Ovary (tissue), 10 donors: ENCODE measurements at places on chromosomes 13 and 19. TPM values are rescaled to one million over a fixed set of nuclear protein-coding genes. Genes with fewer than 3 reads are reported as not detected.

- DNase-seq = no peak
Observed at GRCh38 chr19:29702161-29702962, 12.7 kb downstream of the C19orf12 start.

ZNF584 gene
- 12.0 TPM for polyA plus RNA-seq

PTBP1 gene
- polyA plus RNA-seq = 94.4 TPM

- peak; percentile 38 for DNase-seq
Observed at GRCh38 chr13:23377983-23378632, 55.4 kb downstream of the SACS start.

STX10 gene
- polyA plus RNA-seq = 15.3 TPM

FUT2 gene
- 0.23 TPM for polyA plus RNA-seq

CD22 gene
- 94.2 TPM for polyA plus RNA-seq

LAMP1 gene
- polyA plus RNA-seq = 110 TPM

GRCh38 chr13:98111168-98112098 is 31.5 kb upstream of the FARP1 start:
- no peak for DNase-seq

GRCh38 chr19:5948752-5949564 is 29.0 kb downstream of the RANBP3 start:
- no peak for DNase-seq

ZNF229 gene
- 4.4 TPM for polyA plus RNA-seq

ZNF726 gene
- 0.97 TPM for polyA plus RNA-seq

CEACAM3 gene
- 0.62 TPM for polyA plus RNA-seq

PSG4 gene
- polyA plus RNA-seq = not detected

GRCh38 chr13:81664872-81665271 is 1323.9 kb upstream of the SPRY2 start:
- DNase-seq = no peak

GRCh38 chr19:8445488-8446001 is 770 bp downstream of the HNRNPM start:
- DNase-seq = peak; percentile 76

DNA sequence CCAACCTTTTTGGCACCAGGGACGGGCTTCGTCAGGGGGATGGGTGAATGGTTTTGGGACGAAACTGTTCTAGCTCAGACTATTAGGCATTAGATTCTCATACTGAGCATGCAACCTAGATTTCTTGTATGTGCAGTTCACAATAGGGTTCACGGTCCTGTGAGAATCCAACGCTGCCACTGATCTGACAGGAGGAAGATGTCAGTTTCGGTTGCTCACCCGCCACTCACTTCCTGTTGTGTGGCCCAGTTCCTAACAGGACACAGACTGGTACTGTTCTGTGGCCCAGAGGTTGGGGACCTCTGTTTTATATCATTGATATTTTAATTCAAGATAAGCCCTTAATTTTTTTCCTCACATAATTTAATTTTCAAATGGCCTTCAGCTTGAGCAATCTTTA is 26.7 kb upstream of the TDRD3 start:
- DNase-seq = no peak

- DNase-seq = peak; percentile 92
Observed at GRCh38 chr19:18657590-18658365, 20.9 kb downstream of the KLHL26 start.

GRCh38 chr13:58852076-58852475 is 1220.5 kb downstream of the PCDH17 start:
- DNase-seq = no peak

DNA sequence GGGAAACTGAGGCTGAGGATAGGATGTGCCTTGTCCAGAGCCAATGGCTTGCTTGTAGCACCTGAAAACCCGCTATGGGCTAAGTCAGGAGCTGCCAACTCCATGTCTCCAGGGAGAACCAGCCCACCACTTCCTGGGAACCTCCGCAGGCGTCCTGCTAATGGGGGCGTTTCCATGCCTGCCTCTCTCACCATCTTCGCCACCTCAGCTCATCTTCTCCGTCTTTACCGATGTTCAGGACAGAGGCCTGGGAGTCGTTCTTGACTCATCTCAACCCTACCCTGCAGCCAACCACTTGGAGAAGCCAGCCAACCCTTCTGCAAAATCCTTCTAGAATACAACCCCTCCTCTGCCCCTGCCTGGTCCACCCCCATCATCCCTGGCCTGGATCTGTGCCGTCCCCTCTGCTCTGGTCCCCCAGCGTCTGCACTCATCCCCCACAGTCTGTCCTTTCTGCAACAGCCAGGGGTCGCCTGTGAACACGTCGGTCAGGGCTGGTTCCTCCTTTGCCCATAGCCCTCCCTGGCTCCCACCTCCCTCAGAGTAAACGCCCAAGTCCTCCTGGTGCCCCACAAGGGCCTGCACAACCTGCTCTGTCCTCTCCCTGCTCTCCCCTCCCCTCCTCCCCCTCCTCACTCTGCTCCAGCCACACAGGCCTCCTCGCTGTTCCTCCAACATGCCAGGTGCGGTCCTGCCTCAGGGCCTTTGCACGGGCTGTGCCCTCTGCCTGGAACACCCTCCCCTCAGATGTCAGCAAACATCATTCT is 31.0 kb downstream of the PTPRS start:
- DNase-seq = no peak

DNA sequence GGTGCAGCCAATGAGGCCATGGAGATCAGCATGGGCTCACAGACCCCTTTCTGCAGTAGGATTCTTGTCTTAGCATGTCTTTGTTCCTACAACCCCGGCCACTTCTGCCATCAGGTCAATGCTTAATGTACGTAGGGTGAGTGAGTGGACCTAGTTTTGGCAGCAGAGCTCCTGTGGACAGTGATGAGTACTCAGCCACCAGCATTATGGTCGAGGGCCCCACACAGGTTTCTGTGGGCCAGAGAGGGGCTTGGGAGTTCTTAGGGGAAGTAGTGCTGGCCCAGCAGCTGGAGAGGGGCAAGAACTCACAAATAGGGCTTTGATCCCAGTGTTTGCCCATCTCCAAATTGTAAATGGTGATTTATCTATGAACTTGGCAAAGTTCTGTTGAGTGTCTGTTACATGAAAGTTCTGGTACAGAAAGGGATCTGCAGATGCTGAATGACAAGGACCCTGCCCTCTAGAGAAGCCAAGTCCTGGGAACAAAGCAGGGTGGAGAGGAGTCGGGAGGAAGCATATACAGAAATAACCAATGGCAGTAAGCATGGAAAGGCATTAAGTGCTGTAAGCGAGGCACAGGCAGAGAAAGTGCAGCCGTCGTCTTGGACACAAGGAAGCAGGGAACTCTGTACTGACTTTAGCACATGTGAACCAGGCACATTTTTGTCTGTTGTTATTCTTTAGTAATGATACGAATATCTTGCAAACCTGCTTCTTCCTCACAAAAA is 185.1 kb downstream of the MTUS2 start:
- no peak for DNase-seq
